Sigmoid colon (tissue), 7 donors: ENCODE measurements at places on chromosomes 11 and 22. TPM values are rescaled to one million over a fixed set of nuclear protein-coding genes. Genes with fewer than 3 reads are reported as not detected.

The TMEM45B gene
- 1.4 TPM for total RNA-seq

GRCh38 chr11:235180-235579 is 962 bp downstream of the SIRT3 start:
- H3K4me3 ChIP-seq: peak overlapping the region; percentile 91
- H3K36me3 ChIP-seq: no peaks in the 10 kb centered on the region
- H3K27ac ChIP-seq: peak overlapping the region; percentile 99
- peak; percentile 61 for DNase-seq

GRCh38 chr11:82533628-82534327 is 199.9 kb downstream of the FAM181B start:
- no peaks in the 10 kb centered on the region for H3K36me3 ChIP-seq
- peaks cover 13% of the 10 kb centered on the region for H3K4me1 ChIP-seq
- H3K4me3 ChIP-seq: no peak overlapping the region
- no peak for DNase-seq

GRCh38 chr11:44781655-44782054 is 54.9 kb downstream of the TSPAN18 start:
- peak overlapping the region; percentile 67 for H3K27ac ChIP-seq
- no peaks in the 10 kb centered on the region for H3K4me1 ChIP-seq
- no peaks in the 10 kb centered on the region for H3K27me3 ChIP-seq
- H3K36me3 ChIP-seq: no peaks in the 10 kb centered on the region

The RPLP2 gene
- 418 TPM for total RNA-seq

The HTR3B gene
- total RNA-seq: not detected

The AMOTL1 gene
- 116 TPM for total RNA-seq

DNA sequence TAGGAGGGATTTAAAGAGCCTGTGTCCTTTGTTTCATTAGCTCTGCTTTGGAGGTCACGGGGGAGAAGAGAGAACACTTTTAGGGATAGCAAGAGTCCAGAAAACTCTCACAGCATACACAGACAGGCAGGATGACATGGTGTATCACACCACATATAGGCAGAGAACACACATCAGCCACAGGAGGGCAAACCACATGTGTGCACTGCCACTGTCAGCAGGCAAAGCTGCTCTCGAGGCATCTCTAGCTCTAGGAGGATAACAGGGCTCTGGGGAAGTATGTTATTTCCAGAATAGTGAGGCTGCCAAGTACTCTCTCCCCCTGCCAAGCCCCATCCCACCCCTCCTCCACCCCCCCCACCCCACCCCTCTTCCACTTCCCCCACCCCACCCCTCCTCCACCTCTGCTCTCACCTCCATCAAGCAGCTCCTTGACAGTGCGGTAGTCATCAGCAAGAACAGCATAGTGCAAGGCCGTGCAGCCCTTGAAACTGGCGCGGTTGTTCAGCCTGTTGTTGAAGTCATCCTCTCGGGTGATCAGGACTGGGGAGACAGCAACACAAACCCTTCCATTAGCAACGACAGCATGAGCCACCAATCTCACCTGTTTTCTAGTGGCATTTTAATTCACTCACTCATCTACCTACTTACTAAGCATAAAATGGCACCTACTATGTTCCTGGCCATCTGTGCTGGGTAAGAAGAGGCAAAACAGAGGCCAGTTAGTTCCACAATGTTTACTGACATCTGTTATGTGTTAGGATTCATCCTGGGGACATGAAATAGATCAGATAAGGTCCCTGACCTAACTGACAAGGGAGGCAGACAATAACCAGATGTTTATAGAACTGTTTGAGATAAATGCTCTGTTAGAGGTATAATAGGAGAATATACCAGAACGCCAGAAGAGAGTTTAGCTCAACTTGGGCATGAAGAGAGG is 75.6 kb downstream of the CLPB start:
- H3K4me3 ChIP-seq: no peak overlapping the region
- H3K4me1 ChIP-seq: peaks cover 3% of the 10 kb centered on the region
- DNase-seq: no peak
- no peaks in the 10 kb centered on the region for H3K36me3 ChIP-seq
- H3K27me3 ChIP-seq: no peaks in the 10 kb centered on the region
- no peak overlapping the region for H3K27ac ChIP-seq

The PSMC3 gene
- 169 TPM for total RNA-seq

The OR51E2 gene
- total RNA-seq: 1.3 TPM

The LINC01488 gene
- not detected for total RNA-seq

GRCh38 chr22:50060441-50061140 is 2.5 kb upstream of the TTLL8 start:
- H3K4me3 ChIP-seq: no peak overlapping the region
- no peak for DNase-seq
- H3K27ac ChIP-seq: no peak overlapping the region
